Stimulated activated naive CD4-positive, alpha-beta T cell (primary cell): ENCODE measurements at places on chromosomes 5 and 9.

GRCh38 chr5:143470120-143470519 is 66.6 kb upstream of the NR3C1 start:
- no peak for DNase-seq

GRCh38 chr5:14449052-14449661 is 132.4 kb upstream of the OTULINL start:
- DNase-seq: no peak

- no peak for DNase-seq
Measured at GRCh38 chr5:175921061-175921730, 46.9 kb downstream of the THOC3 start.

DNA sequence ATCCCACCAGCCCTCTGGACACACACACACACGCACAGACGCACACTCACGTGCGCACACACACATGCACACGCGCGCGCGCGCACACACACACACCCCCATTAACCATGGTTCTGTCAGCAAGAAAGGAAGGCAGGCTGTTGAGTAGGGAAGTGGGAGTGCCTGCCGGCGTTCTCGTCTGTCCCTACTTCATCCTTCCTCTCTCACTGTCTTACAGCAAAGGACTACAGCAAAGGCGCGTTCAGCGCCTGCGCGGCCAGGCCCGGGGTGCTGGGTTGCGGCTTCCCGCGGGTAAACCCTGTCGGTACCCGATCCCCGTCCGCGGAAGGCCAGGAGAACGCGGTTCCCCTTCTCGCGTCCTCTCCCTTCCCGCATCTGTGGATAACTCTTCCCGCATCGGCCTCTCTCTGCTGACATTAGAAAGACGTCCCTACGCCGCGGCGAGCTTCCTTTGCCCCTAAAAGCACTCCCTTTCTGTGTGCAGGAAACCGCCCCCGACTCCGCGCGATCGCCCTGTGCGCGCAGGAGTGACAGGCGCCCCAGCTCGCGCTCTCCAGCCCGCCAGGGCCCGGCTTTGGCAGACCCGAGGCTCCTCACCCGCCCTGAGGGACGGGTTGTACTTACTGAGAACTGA is 219.2 kb downstream of the AGTPBP1 start:
- DNase-seq: no peak

DNA sequence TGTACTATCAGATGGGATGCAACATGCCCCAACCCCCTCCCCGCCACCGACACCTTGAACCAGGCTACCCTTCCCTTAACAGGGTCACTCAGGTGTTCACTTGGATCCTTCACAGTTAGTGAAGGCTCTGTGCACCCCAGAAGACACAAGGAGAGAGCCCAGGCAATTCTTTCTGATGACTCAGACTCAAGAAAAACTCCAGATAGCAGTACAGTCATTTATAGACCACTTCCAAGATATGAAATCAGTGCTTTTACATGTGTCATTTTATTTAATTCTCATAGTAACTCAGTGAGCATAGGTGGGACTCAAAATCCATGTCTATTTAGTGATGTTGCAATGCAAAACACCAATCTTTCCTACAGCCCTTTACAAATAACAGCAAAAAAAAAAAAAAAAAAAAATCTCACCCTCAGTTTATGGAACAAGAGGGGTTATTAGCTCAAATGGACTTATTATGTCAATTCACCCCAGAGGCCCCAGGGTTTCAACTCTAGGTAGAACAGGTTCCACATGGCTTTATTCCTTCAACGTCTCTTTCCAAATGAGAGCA is 71.9 kb downstream of the FOXD1 start:
- DNase-seq: no peak

DNA sequence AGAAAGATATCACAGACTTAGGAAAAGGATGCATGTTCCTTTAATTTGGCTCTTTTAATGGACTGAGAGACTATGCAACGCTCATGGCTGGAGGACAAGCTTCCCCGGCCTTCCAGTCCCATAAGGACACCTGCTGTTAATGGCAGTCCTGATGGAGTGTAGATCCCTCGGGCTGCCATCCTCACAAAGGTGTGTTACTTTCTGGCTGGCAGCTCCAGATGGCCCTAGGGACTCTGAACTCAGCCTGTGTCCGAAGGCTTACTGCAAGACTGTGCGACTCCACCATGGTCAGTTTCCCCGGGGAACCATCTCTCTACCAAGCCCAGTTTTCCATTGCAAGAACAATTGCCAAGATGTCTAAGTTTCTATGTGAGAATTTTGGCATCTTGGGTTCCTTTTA is 25.5 kb upstream of the KCNIP1 start:
- no peak for DNase-seq

DNA sequence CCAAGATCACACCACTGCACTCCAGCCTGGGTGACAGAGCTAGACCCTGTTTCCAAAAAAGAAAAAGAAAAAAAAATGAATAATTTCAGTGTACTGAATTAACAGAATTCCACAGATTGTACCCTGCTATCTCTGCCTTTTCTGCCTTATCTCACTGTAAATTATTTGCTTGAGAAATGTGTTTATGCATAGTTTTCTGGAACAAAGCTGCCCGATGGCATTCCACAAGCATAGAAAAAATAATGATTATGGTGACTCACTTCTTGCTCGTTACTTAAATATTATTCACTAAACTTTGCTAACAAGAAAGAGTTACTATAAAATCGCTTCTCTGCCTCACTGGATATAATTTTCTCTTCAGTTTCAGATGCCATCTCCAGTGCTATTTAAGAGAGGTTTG is 88.7 kb upstream of the FAM169A start:
- DNase-seq: no peak

GRCh38 chr5:122404018-122404417 is 92.0 kb downstream of the SNCAIP start:
- DNase-seq: no peak

- no peak for DNase-seq
Measured at GRCh38 chr5:60232036-60232795, 338.7 kb upstream of the PDE4D start.

DNA sequence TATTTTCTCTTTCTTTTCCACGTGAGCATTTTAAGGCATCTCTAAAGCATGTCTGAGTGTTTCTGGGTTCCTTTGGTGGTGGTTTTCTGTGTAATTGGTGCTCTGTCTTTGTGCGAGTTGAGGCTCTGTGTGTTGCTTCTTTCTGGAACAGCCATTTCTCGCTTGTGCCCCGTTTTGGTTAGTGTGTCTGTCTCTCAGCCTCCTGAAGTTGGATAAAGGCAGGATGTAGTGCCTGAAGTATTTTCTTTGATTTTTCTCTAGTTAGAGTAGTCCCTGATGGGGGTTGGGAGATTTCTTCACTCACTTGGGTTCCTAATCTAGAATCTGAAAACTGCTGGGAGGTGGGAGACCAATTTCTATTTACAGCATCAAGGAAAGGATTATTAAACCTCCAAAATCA is 129.7 kb upstream of the TMEM161B start:
- no peak for DNase-seq
